ENCODE measurements at places on chromosomes 4 and X. TPM values are rescaled to one million over a fixed set of nuclear protein-coding genes. Genes with fewer than 3 reads are reported as not detected.

Gene CLCN4
- not detected for total RNA-seq

DNA sequence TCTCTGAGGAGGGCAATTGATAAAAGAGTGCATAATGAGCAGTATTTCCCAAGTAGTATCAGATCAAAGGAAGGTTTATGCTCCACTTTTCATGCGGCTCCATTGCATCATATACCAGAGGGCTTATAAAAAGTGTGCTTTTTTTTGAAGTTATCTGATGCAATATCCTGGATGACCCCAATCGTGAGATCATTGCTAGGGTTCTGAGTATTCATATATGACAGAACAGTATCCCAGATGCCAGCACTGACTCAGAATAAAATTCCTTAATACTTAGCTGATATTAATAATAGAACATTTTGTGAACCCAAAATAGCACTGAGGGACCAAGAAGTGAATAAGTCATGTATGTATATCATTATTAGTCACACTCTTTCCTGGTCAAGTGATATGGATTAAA is 945.5 kb upstream of the AGA start:
- DNase-seq: no peak

GRCh38 chr4:15434091-15434490 is 6.3 kb downstream of the C1QTNF7 start:
- no peak for DNase-seq

- DNase-seq: no peak
These were observed 930.4 kb downstream of the DMD start for GRCh38 chrX:32280921-32281320.

GRCh38 chr4:150722908-150723362 is 141.0 kb downstream of the MAB21L2 start:
- DNase-seq: no peak

- DNase-seq: no peak
These were observed 27.6 kb downstream of the HCCS start for GRCh38 chrX:11138498-11139390.

- DNase-seq: no peak
These were observed 836 bp upstream of the LNX1 start for GRCh38 chr4:53592122-53592521.

All from activated CD8-positive, alpha-beta T cell treated with anti-CD3 and anti-CD28 coated beads, Interleukin-2, amount 10 ng/mL, durations not matched to agents 7 days and 5 days (primary cell).